ENCODE measurements at places on chromosomes 7 and 10.

DNA sequence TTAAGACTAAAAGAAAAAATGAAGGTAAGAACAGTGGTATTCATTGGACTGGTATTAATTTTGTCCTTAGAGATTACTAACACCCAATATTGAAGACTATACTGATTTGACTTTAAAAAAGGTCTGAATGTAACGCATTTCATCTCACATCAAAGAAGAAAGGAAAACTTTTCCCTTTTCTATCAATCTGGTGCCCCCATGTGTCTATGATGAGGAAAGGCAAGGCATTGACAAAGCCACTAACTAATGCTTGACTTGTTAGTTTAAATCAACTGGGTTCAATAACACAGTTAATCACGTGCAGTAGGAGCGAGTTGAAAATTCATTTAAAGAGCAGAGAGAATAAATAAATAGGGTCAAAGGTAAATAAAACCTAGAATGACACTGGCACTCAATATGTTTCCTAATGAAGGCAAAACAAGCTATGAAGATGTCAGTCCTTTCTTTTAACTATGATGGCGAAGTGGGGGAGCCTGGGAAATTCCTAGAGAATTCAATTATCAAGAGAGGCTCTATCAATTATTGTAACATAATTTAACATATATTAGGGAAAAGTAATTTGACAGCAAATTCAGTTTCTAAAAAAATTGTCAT lies 180.9 kb downstream of the ANK3 start:
- no peak for DNase-seq

DNA sequence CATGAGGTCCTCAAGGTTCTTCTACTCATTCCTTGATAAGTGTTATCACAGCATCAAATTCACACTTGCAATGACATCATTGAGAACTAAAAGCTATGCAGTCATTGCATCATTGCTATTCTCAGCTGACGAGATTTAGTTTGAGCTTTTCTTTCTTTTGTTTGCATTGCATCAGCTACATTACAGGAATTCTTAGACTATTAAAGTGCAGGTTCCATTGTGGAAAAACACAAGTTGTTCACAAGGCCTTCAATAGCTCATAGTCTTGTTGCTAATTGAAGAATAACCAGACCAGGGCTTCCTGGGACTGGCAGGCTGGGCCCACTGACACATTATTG lies 139.3 kb downstream of the CXCL12 start:
- no peak for DNase-seq

DNA sequence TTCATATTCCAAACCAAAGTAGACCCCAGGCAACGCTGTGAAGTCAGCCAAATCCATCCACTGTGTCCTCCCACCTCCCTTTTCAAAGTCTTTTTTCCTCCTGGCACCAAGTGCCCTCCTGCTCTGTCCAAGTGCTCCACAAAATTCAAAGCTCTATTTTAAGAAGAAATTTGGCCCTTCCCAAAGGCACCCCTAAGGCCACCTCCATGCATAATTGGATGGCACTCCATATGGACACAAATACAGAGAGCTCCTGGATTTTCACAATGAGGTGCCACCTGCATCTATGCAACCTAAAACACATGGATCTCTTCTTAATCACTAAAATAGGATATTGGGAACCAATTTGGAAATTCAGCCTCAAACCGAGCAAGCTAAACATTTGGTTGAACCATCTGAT lies 121.6 kb downstream of the RELN start:
- DNase-seq = no peak

DNA sequence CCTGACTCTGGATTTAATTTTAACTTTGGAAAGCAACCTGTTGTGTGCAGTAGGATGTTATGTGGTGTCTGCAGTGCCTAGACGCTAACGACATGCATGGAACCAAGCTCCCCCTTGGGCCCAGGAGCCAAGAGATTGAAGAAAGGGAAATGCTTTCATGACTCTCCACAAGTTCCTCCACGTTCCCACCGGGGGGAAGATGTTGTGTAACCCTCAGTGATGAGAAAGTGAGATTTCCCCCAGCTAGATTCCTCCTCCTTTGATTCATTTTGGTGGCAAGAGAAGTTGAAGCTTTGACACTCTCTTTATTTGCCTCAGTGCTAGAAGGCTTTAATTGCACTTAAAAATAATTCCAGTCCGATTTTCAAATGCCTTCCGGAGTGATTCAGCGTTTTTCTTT lies 157.9 kb upstream of the INSYN2A start:
- no peak for DNase-seq

GRCh38 chr7:11835260-11835659 lies 3.3 kb upstream of the THSD7A start:
- DNase-seq = no peak

- DNase-seq = no peak
Observed at GRCh38 chr10:127227027-127227426, 30.6 kb upstream of the INSYN2A start.

DNA sequence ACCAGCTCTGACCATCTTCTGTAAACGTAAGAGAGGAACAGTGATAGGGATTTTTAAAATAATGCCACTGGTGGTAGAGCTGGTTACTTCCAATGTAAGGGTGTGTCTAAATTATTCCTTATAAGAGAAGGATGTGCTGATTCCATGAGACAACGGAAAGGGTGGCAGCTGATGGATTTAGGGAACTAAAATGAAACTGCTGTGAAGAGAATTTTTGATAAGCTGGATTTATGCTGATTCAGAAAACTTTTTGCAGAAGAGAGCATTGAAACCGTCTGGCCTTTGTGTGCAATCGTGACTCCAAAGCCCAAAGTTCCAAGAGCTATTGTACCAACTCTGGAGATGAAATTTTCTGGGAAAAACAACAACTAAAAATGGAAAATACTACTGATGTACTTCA lies 301.0 kb downstream of the PRPF18 start:
- no peak for DNase-seq

- DNase-seq = no peak
Observed at GRCh38 chr7:36021917-36022550, 131.0 kb upstream of the EEPD1 start.

DNA sequence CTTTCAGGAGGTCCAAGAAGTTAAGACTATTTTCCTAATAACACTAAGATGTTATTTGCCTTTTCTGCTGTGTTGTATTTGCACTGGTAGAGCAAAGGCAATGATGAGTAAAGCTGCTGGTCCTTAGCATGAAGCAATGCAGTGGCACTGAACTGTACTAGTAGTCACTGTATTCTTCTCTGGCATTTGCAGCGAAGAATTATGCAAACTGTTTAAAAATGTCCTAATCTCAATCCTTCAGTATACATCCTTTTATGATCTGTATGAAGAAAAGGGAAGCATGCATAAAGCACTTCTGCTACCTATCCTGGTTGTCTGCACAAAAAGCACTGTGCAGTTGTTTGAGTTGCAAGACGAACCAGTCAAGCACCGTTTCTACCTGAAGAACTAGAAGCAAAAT lies 20.4 kb downstream of the IGF2BP3 start:
- DNase-seq = no peak

DNA sequence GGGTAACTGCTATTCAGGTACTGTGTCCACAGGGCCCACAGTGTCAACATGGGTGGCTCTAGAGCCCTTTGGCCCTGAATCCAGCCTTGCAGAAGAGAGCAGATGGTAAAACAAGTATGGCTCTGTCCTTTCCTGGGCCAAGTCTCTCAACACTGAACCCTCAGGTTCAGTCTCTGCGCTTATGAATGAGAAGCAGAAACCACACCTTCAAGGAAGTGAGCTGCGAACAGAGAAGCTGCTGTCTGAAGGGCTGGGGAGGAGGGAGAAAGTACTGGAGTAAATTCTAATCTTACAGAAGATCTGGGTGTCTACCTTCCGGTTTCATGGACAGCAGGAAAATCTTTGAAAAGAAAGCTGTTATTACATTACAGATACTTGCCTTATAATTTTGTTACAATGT lies 4.1 kb downstream of the TBRG4 start:
- DNase-seq = no peak

GRCh38 chr10:7015457-7015856 lies 395.4 kb downstream of the SFMBT2 start:
- DNase-seq = no peak

- DNase-seq = no peak
Observed at GRCh38 chr7:137846549-137846826, 286 bp downstream of the DGKI start.

- DNase-seq = no peak
Observed at GRCh38 chr7:7909376-7909775, 59.2 kb upstream of the GLCCI1 start.

DNA sequence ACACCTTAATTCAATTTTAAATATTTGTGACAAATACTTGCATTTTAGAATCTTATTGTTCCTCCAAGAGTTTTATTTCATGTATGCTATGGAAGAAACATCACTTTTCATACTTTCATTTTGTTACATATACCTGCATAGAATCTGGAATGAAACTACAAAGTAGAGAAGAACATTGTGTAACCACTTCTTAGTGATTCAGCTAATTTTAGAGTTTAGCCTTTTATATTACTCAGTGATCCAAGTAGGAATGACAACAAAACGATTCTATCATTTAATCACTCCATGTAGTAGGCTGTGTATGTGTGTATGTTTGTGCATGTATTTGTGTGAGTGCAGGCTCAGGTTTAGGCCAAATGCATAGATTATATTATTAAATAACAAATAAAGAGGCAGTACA lies 14.4 kb upstream of the SEMA3A start:
- DNase-seq = no peak

DNA sequence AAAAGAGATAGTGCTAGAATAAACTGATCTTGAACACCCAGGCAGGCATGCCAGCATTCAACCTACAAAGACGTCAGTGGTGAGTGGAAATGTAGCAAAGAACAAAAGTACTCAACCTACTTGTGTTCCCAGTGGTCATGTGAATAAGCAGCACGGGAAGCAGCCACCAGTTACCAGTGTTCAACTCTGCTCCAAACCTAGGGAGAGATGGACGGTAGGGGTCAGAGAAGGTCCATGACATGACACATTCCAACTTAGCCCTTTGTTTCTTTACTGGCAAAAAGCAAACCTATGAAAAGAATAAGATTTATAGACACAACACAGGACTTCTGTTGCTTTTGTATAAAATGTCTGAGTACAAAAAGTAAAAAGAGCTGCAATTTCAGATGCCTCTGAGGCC lies 511.4 kb downstream of the XPNPEP1 start:
- no peak for DNase-seq

DNA sequence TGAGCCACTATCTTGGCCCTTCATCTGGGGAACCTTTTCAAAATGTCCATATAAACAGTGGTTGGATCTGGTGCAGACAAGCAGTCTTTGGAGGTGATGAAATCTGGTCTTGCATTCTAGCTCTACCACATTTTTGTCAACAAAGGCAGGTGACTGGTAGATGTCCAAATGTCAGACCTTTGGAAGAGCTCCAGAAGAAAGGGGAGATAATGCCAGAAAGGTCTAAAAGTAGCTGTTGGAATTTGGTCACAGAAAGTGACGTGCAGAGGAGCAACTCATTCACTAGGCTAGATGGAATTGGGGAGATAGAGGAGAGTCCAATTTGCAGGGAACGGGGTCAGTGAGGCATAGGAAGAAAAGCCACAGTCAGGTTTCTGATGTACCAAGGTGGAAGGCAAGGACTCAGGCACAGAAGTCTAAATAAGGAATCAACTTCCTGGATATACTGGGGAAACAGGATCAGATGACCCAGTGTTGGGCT lies 36.4 kb upstream of the WAC start:
- no peak for DNase-seq

- no peak for DNase-seq
Observed at GRCh38 chr7:128714701-128715495, 24.3 kb upstream of the CALU start.

DNA sequence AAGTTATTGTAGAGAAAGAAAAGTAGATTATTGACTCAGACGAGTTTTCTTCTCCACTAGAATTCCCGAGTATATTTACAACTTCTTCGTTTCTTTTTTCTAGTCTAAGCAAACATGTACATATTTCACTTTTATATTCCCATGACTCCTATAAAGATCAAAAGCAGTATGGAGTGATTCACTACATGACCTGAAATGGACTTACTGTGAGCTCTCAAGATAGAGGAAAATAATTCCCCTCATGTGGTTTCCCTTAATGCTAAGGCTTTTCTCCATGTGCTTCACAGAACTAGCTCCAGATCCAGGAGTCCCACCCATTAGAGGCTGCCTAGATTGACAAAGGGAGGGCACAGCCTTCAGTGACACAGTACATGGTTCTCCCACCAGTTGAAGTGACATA lies 823.1 kb upstream of the LRRTM3 start:
- DNase-seq = no peak
